ENCODE measurements at places on chromosomes 7 and 10. TPM values are rescaled to one million over a fixed set of nuclear protein-coding genes. Genes with fewer than 3 reads are reported as not detected.

The VAX1 gene
- total RNA-seq, result 0.27 TPM

The CALCR gene
- not detected for total RNA-seq

The ADCY1 gene
- total RNA-seq, result 51.9 TPM

The GIMAP4 gene
- not detected for total RNA-seq

The RTKN2 gene
- total RNA-seq, result 3.2 TPM

The MKLN1 gene
- total RNA-seq, result 36.7 TPM

The CLDN3 gene
- total RNA-seq, result not detected

The HMX2 gene
- total RNA-seq, result not detected

Measured in glutamatergic neuron (in vitro differentiated cells).